ENCODE measurements at places on chromosomes 12 and 14.

DNA sequence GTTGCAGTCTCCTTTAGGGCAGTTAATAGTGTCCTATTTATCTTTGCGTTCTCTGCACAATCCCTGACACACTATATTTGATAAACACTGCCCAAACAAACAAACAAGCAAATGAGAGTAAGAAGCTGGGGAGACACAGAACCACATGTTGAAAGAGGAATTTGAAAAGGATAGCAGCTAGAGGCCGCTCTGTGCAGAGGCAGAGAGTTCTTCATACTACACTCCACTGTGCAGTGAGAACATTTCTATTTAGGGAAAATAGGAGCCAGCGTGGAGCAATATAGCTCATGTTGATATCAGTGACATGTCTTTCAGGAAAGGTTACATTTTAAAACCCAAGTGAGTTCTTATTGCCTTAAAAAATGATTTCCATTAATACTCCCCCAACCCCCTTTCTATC, 140.3 kb upstream of the SEL1L start:
- DNase-seq: no peak

- no peak for DNase-seq
Observed at GRCh38 chr12:123961585-123962345, 10.9 kb downstream of the CCDC92 start.

DNA sequence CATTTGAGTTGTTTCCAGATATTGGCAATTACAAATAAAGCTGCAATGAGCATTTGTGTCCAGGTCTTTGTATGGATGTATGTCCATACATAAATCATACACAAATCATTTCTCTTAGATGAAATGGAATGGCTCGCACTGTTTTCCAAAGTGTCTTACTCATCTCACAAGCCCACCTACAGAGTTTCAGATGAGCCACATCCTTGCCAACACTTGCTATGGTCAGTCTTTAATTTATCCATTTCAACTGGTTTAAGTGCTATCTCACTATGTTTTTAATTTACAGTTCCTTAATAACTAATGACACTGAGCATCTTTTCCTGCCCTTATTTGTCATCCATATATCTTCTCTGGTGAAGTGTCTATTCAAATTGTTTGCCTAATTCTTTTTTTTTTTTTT, 132.9 kb upstream of the DIO3 start:
- DNase-seq: no peak

- DNase-seq: no peak
Observed at GRCh38 chr12:33012226-33012625, 115.6 kb upstream of the PKP2 start.

GRCh38 chr14:23153851-23154796, 29.3 kb downstream of the SLC7A8 start:
- peak; percentile 44 for DNase-seq

DNA sequence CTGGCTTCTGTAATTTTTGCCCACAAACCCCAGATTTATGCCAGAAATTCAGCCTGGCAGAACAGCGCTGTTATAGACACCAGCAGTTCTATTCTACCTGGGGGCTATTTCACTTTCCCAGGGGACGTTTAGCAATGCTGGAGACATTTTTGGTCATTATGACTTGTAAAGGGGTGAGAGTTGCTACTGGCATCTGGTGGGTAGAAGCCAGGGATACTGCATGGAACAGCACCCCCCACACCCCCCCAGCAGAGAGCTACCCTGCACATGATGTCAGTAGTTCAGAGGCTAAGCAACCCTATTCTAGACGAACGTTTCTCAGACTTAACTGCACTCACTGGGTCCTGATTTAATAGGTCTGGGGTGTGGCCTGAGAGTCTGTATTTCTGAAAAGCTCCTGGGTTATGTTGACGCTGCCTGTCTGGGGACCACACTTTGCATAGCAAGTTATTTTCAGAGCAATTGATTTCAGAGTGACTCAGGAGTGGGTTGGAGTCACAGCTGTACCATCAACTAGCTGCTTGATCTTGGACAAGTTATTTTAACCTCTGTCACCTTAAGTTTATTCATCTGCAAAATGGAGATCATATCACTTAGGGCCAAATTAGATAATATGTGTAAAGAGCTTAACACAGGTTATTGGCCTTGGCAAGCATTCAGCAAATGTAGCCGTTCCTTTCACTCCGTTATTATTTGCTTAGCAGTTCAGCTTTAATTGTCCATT, 48.5 kb downstream of the CHST11 start:
- no peak for DNase-seq

- DNase-seq: no peak
Observed at GRCh38 chr14:102087762-102088011, 843 bp upstream of the HSP90AA1 start.

GRCh38 chr12:114141921-114142564, 175.9 kb upstream of the RBM19 start:
- DNase-seq: no peak

Measured in activated T-cell treated with anti-CD3 and anti-CD28 coated beads, Interleukin-2, amount 50 U/mL, for 48 hours (primary cell).